Mesenteric fat pad (tissue), 1 donor: ENCODE measurements at places on chromosomes 16 and 17. TPM values are rescaled to one million over a fixed set of nuclear protein-coding genes. Genes with fewer than 3 reads are reported as not detected.

GRCh38 chr17:72146371-72146770 is 25.6 kb downstream of the SOX9 start:
- DNase-seq, result no peak

- no peak for DNase-seq
Measured at GRCh38 chr17:74251051-74251450, 23.0 kb upstream of the DNAI2 start.

The CCL4L2 gene
- total RNA-seq, result 1.2 TPM

The GNG13 gene
- total RNA-seq, result not detected

GRCh38 chr17:58918884-58919283 is 163.2 kb downstream of the PPM1E start:
- DNase-seq, result no peak

- DNase-seq, result no peak
Measured at GRCh38 chr17:66464921-66465320, 162.5 kb downstream of the PRKCA start.
